ENCODE measurements at places on chromosomes 5 and 9.

DNA sequence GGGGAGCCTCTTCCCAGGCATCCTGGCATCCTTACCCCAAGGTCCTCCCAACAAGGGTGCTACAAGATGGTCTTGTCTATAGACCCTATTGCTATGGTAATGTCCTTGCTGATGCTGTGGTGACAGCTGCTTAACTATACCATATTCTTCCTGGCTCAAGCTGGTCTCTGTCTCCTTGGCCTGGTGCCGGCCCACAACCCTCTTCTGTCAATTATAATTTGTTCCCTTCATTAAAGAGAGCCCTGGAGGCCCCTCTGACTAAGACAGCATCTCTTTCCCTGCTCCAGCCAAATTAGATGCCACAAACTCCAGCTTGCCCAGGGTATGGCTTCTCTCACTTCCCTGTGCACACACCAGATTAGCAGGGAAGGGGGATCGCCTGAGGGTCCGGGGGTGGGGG is 86.7 kb downstream of the PSD2 start:
- no peak for DNase-seq

- DNase-seq = no peak
Measured at GRCh38 chr9:133971121-133971951, 20.8 kb downstream of the VAV2 start.

GRCh38 chr5:107320846-107321245 is 349.9 kb downstream of the EFNA5 start:
- peak; percentile 36 for DNase-seq

DNA sequence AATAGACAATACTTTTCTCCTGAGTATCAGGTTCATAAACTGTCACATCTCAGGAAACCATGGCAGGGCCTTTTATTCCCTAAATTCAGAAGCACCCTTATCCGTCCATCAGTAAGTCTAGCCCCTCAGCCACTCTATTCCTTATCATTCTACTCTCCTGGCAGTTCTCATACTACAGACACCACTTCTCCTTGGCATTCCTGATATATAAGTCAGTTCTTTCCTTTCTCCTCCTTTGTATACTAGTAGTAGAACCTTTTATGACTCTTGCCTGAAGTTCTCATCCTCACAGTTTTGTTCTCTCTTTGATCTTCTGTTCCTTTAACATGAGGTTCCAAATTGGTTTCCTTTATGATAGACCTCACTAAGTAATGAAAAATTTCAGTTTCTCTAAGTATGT is 29.3 kb downstream of the GRAMD2B start:
- DNase-seq = peak; percentile 35

GRCh38 chr5:12636209-12636608 is 732.0 kb upstream of the CTNND2 start:
- peak; percentile 64 for DNase-seq

DNA sequence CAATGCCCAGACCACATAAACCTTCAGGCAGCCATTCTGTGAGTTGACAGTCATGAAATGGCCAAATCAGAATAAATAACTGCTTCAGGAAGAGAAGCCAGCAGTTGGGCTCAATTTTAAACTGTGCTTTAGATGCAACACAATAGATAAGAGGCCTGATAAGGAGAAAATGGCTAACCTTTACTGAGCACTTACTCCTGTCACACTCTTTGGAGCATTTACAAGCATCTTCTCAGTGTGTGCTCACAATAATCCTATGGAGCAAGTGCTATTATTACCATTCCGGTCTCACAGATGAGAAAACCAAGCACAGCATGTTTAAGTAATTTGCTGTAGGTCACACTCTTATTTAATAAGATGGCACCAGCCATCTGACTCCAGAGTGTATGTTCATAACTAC is 11.5 kb upstream of the SH3RF2 start:
- DNase-seq = no peak

- peak; percentile 85 for DNase-seq
Measured at GRCh38 chr5:154962494-154962893, 21.6 kb downstream of the MRPL22 start.

All from epithelial cell of esophagus (primary cell).